Activated naive CD8-positive, alpha-beta T cell treated with anti-CD3 and anti-CD28 coated beads, Interleukin-2, amount 10 ng/mL, durations not matched to agents 7 days and 5 days (primary cell): ENCODE measurements at places on chromosomes 6 and 20. TPM values are rescaled to one million over a fixed set of nuclear protein-coding genes. Genes with fewer than 3 reads are reported as not detected.

Gene CD40
- total RNA-seq = 3.0 TPM

Gene CLVS2
- total RNA-seq = not detected

Gene FILIP1
- total RNA-seq = not detected

Gene ZC3H12D
- 25.5 TPM for total RNA-seq

Gene EFCAB8
- 0.77 TPM for total RNA-seq

- DNase-seq = no peak
Measured at GRCh38 chr6:1020133-1020532, 291.8 kb upstream of the FOXQ1 start.

- DNase-seq = no peak
Measured at GRCh38 chr6:159312206-159312605, 143.0 kb downstream of the FNDC1 start.

- peak; percentile 58 for DNase-seq
Measured at GRCh38 chr20:20824924-20825584, 112.6 kb upstream of the RALGAPA2 start.

GRCh38 chr20:48750941-48751635 lies 76.7 kb downstream of the PREX1 start:
- DNase-seq = peak; percentile 60

DNA sequence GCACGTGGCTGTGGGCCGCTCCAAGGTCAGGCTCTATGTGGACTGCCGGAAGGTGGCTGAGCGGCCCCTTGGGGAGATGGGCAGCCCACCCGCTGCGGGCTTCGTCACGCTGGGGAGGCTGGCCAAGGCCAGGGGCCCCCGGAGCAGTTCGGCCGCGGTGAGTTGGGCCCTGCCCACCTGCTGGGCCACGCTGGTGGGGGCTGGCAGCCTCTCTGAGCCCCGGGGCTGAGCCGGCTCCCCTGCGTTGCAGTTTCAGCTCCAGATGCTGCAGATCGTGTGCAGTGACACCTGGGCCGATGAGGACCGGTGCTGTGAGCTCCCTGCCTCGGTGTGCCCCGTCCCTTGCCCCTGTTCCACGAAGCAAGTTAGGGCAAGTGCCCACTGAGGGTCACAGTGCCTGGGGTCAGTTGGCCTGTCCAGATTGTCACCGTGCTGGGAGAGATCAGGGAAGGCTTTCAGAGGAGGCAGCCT lies 27.1 kb downstream of the COL20A1 start:
- DNase-seq = peak; percentile 26
